Naive B cell (primary cell): ENCODE measurements at places on chromosomes 6 and 20.

DNA sequence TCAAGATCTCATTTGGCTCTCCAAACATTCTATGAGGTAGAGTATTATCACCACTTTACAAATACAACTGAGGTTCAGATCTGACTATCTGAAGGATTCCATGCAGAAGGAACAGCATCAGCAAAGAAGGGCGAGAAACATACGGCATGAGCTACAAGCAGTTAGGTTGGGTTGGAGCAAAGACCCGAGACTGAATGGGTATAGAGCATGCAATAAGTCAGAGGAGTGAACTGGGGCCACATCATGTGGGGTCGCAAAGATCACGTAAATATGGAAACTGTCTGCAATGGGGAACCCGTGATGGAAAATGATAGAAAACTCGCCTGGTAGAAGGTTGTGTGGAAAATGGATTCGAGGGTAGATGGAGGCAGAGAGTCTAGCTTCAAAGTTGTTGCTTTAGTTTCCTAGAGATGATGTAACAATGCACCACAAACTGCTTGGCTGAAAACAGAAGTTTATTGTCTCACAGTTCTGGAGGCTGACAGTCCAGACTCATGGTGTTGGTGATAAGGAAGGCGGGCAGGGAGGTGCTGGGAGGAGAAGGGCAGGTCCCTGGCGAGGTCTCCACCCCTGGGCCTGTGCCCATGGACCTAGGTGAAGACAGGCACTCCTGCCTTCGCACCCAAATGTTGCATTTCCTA lies 44.3 kb upstream of the BCLAF1 start:
- H3K36me3 ChIP-seq = no peaks in the 10 kb centered on the region
- DNase-seq = no peak
- H3K4me3 ChIP-seq = no peak overlapping the region
- no peak overlapping the region for H3K27ac ChIP-seq
- H3K4me1 ChIP-seq = no peaks in the 10 kb centered on the region

GRCh38 chr20:1998193-1998520 lies 4.3 kb upstream of the PDYN start:
- no peak overlapping the region for H3K27ac ChIP-seq
- no peaks in the 10 kb centered on the region for H3K36me3 ChIP-seq
- peaks cover 67% of the 10 kb centered on the region for H3K27me3 ChIP-seq
- no peak for DNase-seq
- no peak overlapping the region for H3K4me3 ChIP-seq

DNA sequence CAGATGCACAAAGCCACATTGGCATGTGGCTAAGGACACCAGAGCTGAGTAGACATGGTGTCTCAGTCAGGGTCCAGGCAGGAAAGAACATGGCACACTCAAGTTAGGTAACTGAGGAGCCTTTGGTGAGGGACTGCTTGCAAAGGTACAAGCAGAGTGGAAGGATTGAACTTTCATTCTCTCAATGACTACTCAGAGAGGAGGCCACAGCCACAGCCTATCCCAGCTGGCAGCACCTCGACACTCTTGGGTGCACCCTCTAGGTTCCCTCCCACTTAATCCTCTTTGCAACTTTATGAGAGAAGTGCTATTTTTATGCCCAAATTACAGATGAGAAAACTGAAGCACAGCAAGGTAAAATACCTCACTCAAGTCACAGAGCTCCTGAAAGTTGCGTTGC lies 73.4 kb downstream of the ISM1 start:
- no peak overlapping the region for H3K4me3 ChIP-seq
- H3K4me1 ChIP-seq = no peaks in the 10 kb centered on the region
- no peak overlapping the region for H3K27ac ChIP-seq
- H3K36me3 ChIP-seq = no peaks in the 10 kb centered on the region
- no peak for DNase-seq

DNA sequence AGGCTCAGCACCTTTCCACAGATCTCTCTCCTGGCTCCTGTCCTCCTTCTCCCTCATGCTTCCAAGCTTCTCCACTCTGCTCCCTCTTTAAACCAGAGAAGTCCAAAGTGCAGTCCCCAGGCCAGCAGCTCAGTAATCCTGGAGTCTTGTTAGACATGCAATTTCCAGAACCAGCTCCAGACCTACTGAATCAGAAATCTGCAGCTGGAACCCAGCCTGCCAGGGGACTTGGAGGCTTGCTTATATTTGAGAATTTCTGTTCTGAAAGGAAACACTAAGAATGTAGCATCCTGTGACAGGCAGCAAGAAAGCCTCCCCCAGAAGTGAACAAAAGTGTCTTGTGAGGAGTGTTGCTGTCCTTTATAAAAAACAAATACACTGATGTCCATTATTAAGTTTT lies 438.1 kb downstream of the BCKDHB start:
- no peak overlapping the region for H3K4me3 ChIP-seq
- H3K36me3 ChIP-seq = no peaks in the 10 kb centered on the region
- H3K27ac ChIP-seq = no peak overlapping the region
- DNase-seq = no peak
- no peaks in the 10 kb centered on the region for H3K4me1 ChIP-seq

- no peak for DNase-seq
- no peaks in the 10 kb centered on the region for H3K4me1 ChIP-seq
- H3K27ac ChIP-seq = no peak overlapping the region
- peaks cover 5% of the 10 kb centered on the region for H3K36me3 ChIP-seq
Measured at GRCh38 chr6:81843302-81843701, 90.8 kb upstream of the TENT5A start.

DNA sequence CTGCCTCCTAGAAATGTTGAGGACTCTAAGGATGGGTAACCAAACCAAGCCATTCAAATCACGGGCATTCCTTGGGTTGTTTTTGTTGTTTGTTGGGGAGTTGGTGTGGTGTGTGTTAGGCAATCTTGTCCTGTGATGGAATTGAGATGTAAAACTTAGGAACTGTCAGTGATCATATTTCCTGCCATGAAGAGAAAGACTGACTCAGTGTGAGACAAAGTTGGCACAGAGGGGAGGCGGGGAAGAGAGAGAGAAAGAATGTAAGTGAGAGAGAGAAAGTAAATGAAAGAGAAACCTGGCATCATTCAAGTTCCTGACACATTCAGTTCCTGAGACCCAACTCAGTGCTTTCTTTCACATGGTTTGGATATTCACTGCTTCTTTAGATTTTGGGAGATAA lies 21.6 kb upstream of the FBXO30 start:
- H3K4me1 ChIP-seq = no peaks in the 10 kb centered on the region
- H3K4me3 ChIP-seq = no peak overlapping the region
- no peaks in the 10 kb centered on the region for H3K27me3 ChIP-seq
- H3K27ac ChIP-seq = no peak overlapping the region
- DNase-seq = no peak
